ENCODE measurements at places on chromosomes 2 and 18. TPM values are rescaled to one million over a fixed set of nuclear protein-coding genes. Genes with fewer than 3 reads are reported as not detected.

Gene MYOM1
- 0.36 TPM for total RNA-seq

Gene ANAPC1
- 31.9 TPM for total RNA-seq

Gene STPG4
- total RNA-seq = 0.49 TPM

Gene CPLX4
- total RNA-seq = 0.24 TPM

Gene MC2R
- total RNA-seq = not detected

Gene CROCC2
- 0.81 TPM for total RNA-seq

Gene LYG2
- total RNA-seq = not detected

Gene SERPINB13
- total RNA-seq = not detected

Gene MERTK
- total RNA-seq = 0.12 TPM

Gene NEB
- 0.16 TPM for total RNA-seq

Gene ELMOD3
- 23.2 TPM for total RNA-seq
